ENCODE measurements at places on chromosomes 1 and 21. TPM values are rescaled to one million over a fixed set of nuclear protein-coding genes. Genes with fewer than 3 reads are reported as not detected.

DNA sequence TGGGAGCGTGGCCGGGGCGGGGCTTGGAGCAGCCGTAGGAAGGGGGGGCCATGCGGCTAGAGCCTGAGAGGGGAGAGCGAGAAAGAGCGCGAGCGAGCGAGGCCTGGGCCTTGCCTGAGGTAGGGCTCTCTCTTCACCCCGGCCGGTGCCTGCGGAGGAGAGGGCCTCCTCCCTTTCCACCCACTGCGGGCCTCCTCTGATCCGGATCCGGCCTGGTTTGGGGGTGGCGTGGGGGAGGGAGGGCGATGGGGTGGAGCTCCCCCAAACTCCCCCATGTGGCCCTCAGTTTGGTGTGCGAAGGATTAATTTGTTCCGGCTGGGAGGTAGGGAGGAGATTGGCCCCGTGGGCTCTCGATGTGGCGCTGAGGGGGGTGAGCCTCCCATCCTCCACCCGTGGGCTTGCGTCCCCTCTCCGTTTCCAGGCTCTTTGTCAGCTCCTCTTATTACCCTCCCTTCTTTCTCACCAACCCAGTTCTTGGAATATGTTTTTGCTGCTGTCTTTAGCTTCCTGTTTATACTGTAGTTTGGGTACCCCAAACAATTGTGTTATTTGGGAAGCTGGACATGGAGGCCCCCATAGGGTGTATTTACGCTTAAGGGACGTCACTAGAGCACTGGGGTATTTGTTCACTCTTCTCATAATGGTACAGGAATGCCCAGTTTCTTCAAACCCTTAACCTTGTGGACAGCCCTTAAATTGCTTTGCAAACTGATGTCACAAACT, 685 bp downstream of the UBAP2L start:
- H3K4me1 ChIP-seq, result peaks cover 87% of the 10 kb centered on the region
- peaks cover 44% of the 10 kb centered on the region for H3K36me3 ChIP-seq
- peak overlapping the region; percentile 70 for H3K4me3 ChIP-seq
- peak overlapping the region; percentile 97 for H3K27ac ChIP-seq
- no peaks in the 10 kb centered on the region for H3K27me3 ChIP-seq

- no peak overlapping the region for H3K4me3 ChIP-seq
- H3K27me3 ChIP-seq, result no peaks in the 10 kb centered on the region
- peak; percentile 69 for DNase-seq
- H3K36me3 ChIP-seq, result no peaks in the 10 kb centered on the region
- H3K4me1 ChIP-seq, result peaks cover 6% of the 10 kb centered on the region
These were observed 32.9 kb downstream of the RASSF5 start for GRCh38 chr1:206540044-206540780.

GRCh38 chr1:235783148-235783776, 83.4 kb downstream of the LYST start:
- peaks cover 51% of the 10 kb centered on the region for H3K36me3 ChIP-seq
- no peak overlapping the region for H3K4me3 ChIP-seq
- no peaks in the 10 kb centered on the region for H3K27me3 ChIP-seq
- no peak for DNase-seq
- no peak overlapping the region for H3K27ac ChIP-seq

DNA sequence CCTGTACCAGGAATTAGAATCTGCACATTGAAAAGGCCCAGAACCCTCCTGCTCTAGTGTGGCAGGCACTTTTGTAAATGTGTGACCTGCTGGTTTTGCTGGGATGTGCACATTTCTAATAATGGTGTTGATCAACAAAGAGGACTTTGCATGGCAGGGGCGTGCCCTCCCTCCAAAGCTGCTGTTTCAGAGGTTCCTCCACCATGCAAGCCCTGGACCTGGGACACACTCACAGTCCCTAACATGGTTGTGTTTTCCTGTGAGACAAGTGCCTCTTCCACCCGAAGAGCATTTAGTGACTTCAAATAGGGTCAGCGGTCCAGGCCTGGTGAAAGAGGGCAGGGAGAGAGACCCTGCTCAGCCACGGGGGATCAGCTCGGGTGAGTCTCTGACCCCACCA, 28.1 kb downstream of the TENT5C start:
- H3K27ac ChIP-seq, result no peak overlapping the region
- no peaks in the 10 kb centered on the region for H3K36me3 ChIP-seq
- DNase-seq, result peak; percentile 44
- H3K27me3 ChIP-seq, result no peaks in the 10 kb centered on the region

DNA sequence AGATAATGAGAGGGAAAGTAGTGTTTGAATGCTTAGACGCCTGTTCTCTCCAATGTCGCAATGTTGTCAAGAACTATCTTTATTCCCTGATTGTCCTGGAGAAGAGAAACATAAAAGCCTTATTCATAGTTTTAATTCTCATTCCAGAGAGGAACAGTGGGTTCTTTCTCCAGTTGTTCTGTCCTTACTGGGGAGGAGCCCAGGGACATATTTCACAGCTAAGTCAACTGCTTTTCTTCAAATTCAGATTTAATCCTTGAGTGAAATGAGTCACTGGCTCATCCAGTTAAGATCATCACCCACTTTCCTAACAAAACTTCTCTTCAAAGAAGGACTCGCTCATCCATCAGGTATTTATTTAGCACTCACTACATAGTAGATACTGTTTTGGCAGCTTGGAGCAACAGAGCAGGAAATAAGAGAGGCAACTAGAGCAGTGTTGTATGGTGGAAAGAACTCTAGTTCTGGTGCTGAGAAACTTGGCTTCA, 365.7 kb upstream of the USP24 start:
- no peak for DNase-seq
- no peaks in the 10 kb centered on the region for H3K27me3 ChIP-seq
- H3K36me3 ChIP-seq, result no peaks in the 10 kb centered on the region
- no peak overlapping the region for H3K27ac ChIP-seq

DNA sequence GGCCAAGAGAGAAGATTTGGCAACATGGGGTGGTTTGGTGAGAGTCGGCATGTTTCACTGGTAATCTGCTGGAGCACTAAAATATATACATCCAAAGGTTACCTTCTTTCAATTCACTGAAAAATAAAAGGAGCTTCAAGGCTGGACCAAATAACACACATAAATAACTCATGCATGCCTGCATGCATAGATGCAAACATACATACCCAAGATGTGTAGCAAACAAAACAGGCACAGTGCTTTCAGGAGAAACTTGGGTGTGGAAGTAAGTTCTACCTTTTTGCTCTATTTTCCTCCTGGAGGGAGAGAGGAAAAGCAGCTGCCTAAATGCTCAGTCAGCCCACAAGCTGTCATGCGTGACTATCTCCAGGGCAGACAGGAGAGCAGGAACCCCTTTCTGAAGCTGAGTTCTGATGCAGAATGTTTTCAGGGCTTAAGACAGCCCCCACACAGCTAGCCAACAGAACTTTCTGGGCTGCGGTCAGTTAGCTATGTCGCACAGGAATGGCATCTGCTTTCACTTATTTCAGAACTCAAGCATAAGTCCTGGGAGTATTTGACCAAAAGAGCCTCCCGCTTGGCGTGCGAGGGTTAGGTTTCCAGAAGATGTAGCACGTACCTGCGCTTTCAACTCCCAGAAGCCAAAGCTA, 166.2 kb downstream of the TOMM20 start:
- no peaks in the 10 kb centered on the region for H3K27me3 ChIP-seq
- H3K4me1 ChIP-seq, result peaks cover 81% of the 10 kb centered on the region
- DNase-seq, result no peak
- no peak overlapping the region for H3K4me3 ChIP-seq
- H3K27ac ChIP-seq, result peak overlapping the region; percentile 93
- no peaks in the 10 kb centered on the region for H3K36me3 ChIP-seq

GRCh38 chr1:202968895-202969295, 1.8 kb upstream of the CYB5R1 start:
- H3K27me3 ChIP-seq, result no peaks in the 10 kb centered on the region
- DNase-seq, result peak; percentile 80

DNA sequence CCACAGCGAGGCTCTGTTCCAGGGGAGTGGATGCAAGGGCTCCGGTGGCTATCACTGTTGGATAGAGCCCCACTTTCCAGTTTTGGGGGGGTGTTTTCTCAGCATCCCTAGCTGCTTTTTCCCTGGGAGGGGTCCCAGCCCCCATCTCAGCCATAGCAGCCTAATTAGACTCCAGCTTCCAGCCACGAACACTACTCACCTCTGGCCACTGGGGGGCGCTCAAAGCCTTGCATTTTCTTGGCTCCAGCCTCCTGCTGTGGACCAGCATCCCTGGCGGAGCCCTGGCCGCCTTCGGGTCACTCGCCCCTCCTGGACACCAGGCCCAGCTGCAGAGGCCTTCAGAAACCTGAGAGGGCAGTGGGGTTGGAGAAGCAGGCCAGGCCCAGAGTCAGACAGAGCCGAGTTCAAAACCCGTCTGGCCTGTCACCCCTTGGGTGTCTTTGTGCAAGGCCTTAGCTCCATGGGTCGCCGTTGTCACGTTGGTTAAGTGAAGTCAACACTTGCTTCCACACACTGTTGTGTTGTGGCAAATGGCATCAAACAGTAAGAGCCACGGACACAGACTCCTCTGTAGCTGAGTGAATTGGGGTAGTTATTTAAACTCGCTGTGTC, 93.5 kb upstream of the ACTL8 start:
- no peaks in the 10 kb centered on the region for H3K27me3 ChIP-seq
- no peak overlapping the region for H3K4me3 ChIP-seq
- H3K36me3 ChIP-seq, result peaks cover 41% of the 10 kb centered on the region
- H3K4me1 ChIP-seq, result no peaks in the 10 kb centered on the region
- H3K27ac ChIP-seq, result no peak overlapping the region
- peak; percentile 83 for DNase-seq

- peak overlapping the region; percentile 59 for H3K27ac ChIP-seq
- peak; percentile 69 for DNase-seq
- H3K4me1 ChIP-seq, result peaks cover 27% of the 10 kb centered on the region
- H3K27me3 ChIP-seq, result no peaks in the 10 kb centered on the region
- no peak overlapping the region for H3K4me3 ChIP-seq
- H3K36me3 ChIP-seq, result no peaks in the 10 kb centered on the region
These were observed 15.7 kb downstream of the IFI6 start for GRCh38 chr1:27656157-27656893.

LCE3D gene
- not detected for total RNA-seq

KRTAP21-2 gene
- total RNA-seq, result not detected
